ENCODE measurements at places on chromosomes 1 and 21. TPM values are rescaled to one million over a fixed set of nuclear protein-coding genes. Genes with fewer than 3 reads are reported as not detected.

Gene TPM3
- total RNA-seq: 245 TPM

Gene TRPM2
- under 0.01 TPM for total RNA-seq

Gene OR2G6
- not detected for total RNA-seq

Gene S100B
- total RNA-seq: 0.40 TPM

Gene DMBX1
- total RNA-seq: not detected

Gene GSTM5
- total RNA-seq: 4.1 TPM

Gene SLC25A34
- total RNA-seq: 0.73 TPM

Gene DPT
- 0.53 TPM for total RNA-seq

Gene RPS6KA1
- 1.1 TPM for total RNA-seq

Gene TRIM63
- total RNA-seq: 0.30 TPM

Gene FAM72A
- 2.3 TPM for total RNA-seq

Gene KIAA1614
- 8.8 TPM for total RNA-seq

Data from smooth muscle cell of the pulmonary artery (primary cell).